ENCODE measurements at places on chromosomes 3 and 15.

DNA sequence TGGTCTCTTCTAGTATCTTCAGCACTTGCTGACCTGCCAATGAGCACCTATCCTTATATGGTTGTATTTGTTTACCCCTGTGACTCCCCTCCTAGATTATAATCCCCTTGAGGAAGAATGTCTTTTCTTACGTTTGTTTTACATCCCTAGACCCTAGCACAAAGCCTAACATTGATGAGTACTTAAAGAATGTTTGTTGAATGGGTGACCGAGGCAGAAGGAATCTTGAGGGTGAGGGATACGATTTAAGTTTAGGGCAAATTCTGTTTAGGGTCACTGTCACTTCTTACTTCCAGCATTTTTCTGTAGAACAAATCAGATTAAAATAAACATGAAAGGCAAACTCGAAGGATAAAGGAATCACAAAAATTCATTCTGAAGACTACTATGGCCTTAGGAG, 80.9 kb upstream of the FAM98B start:
- no peak for DNase-seq

GRCh38 chr3:69326855-69327300, 59.0 kb downstream of the FRMD4B start:
- no peak for DNase-seq

- peak; percentile 65 for DNase-seq
Observed at GRCh38 chr3:11236588-11237461, 35.4 kb upstream of the ATG7 start.

GRCh38 chr3:172726380-172726779, 15.5 kb upstream of the NCEH1 start:
- no peak for DNase-seq

DNA sequence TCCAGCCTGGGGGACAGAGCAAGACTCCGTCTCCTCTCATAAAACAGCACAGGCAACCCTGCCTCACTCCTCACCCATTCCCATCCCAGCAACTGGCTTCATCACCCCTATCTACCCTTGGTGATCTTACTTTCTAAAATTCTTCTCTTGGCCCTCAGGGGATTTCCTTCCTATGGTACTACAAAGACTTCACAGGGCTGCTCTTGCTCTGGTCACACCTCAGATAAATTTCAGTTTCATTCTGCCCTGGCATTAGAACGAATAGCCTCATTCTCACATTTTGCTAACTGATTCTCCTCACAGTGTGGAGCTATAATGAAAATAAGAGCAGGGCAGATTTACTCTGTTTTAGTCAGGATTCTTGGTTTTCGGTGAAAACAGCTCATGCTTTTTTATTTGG, 22.1 kb upstream of the CRBN start:
- no peak for DNase-seq

DNA sequence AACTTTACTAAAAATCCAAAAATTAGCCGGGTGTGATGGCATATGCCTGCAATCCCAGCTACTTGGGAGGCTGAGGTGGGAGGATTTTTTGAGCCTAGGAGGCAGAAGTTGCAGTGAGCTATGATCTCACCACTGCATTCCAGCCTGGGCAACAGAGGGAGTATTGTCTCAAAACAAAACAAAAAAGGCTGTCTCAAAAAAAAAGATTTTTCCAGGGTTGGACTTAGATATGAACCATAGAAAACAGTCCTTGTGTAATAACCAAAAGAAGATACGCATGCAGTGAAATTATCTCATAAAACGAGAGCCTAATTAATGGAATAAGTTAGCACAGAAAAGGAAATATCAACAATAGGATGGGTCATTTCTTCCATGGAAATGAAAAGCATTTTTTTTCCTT, 320.4 kb upstream of the RASGRP1 start:
- no peak for DNase-seq

GRCh38 chr3:4271834-4272233, 31.3 kb upstream of the SETMAR start:
- DNase-seq = peak; percentile 40

- DNase-seq = no peak
Observed at GRCh38 chr3:75295013-75295412, 369.1 kb upstream of the FRG2C start.

DNA sequence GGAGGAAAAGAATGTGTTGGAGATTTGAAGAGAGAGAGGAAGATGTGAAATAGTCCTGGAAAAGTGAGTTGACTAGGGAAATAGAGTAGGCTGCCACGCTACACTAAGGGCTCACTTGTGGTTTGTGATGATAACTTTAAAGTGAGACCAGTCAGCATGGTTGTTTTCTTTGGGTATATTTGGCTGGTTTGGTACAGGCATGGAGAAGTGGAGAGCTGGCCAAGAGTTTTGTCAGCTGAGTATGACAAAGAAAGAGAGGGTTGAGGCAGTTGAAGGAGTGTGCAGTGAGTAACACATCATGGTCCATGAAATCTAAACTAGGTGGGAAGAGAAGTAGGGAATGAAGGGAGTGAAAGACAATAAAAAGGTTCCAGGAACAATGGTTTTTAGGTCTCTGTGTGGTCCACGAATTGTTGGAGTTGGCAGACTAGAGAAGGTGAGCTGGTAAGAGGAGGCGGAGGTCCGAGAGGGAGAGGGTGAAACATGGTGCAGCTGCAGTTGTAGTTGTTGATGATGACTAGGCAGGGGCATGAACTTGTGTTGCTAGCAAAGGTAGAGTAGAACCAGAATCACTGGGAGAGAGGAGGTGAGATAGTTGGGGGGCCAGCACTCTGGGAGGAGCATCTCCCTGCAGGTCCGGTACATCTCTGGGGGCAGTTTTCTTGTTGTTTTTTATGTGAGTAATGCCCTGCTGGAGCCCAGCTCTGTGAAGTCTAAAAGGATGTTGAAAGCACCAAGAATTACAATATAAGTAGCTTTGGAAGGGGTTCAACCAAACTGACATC, 21.0 kb downstream of the ZNF80 start:
- no peak for DNase-seq
